ENCODE measurements at places on chromosomes 1 and 21.

DNA sequence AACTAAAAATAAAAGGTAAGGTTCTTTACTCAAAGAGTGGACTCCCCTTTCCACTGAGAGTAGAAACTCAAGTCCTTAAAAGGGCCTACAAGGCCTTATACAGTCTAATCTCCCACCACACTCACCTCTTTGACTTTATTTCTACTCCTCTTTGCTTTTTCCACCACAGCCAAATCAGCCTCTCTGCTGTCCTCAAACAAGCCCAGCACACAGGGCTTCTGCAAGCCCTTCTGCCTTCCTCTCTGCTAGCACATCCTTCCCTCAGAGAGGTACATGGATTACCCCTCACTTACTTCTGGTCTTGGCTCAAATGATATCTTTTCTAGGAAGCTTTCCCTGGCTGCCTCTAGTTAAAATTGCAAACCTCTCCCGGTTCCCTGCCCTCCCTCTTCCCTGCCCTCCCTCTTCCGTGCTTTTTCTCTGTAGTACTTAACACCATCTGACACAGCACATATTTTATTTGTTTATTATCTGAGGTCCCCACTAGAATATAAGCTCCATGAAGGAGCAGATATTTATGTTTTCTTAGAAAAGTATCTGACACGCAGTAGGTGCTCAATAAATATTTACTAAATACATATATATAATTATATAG lies 1.7 kb downstream of the LYST start:
- DNase-seq: no peak

GRCh38 chr1:5953386-5953785 lies 38.8 kb downstream of the NPHP4 start:
- no peak for DNase-seq

- no peak for DNase-seq
These were observed 100.4 kb downstream of the SPATA6 start for GRCh38 chr1:48371598-48371997.

DNA sequence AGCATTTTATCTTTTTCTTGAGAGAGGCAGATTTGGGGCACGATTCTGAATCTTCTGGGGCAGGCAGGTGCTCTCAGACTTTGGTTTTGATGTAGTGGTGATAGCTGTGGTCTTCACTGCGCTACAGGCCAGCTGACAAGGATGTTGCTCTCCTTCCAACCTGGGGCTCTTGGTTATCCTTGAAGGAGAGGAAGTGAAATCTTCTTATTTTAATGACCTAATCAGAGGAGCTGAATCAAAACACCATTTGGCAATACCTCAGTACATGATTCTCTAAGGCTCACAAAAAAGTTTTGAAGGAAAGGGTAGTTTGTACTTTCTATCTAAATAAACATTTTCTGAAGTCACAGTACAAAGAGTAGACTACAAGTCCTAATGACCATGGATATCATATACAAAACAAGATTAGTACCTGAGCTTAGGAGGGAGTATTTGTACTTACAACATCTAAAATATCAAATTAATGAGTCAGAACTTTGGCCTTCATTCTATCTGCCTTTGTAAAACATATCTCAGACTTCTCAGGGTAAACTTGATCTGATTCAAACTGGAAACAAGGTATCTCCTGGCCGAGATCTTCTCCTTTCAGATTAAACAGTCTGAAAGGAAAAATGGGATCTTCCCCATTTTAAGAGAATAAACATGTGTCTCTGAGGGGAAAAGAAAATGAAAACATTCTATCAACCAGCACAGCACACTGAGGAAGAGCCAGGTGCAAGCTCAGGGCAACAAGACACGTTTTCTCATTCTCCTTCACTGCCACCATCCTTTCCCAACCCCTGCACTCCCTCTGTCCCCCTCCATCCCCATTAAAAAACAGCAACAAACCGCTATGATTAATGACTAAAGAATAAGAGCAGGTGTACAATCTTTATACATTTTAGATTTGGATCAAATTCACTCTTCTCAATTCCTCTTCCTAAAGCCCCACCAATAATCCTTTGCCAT lies 69.2 kb downstream of the SH3GLB1 start:
- DNase-seq: no peak

DNA sequence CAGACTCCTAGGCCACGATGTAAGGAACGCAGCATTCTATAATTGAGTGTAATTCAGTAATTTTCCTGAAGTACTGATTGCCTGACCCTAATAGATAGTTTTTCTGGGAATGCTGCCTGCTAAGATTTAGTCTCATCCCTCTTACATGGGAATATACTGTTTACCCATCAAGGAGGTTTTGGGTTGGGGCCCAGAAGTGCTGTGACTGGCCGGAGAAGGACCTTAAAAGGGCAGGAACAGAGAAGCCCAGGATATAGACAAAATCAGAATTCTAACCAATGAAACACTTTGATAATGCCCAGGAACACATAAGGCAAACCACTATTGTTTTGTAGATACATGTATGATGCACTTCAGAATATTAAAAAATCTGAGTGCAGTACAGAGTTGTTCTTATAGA lies 111.6 kb downstream of the RGS2 start:
- no peak for DNase-seq

GRCh38 chr1:160400223-160400645 lies at the start of gene VANGL2:
Gene VANGL2, plus strand, starts transcription at chr1:160400564. Its CDS starts 15,274 bp downstream, at chr1:160415838.
- DNase-seq: peak; percentile 38

DNA sequence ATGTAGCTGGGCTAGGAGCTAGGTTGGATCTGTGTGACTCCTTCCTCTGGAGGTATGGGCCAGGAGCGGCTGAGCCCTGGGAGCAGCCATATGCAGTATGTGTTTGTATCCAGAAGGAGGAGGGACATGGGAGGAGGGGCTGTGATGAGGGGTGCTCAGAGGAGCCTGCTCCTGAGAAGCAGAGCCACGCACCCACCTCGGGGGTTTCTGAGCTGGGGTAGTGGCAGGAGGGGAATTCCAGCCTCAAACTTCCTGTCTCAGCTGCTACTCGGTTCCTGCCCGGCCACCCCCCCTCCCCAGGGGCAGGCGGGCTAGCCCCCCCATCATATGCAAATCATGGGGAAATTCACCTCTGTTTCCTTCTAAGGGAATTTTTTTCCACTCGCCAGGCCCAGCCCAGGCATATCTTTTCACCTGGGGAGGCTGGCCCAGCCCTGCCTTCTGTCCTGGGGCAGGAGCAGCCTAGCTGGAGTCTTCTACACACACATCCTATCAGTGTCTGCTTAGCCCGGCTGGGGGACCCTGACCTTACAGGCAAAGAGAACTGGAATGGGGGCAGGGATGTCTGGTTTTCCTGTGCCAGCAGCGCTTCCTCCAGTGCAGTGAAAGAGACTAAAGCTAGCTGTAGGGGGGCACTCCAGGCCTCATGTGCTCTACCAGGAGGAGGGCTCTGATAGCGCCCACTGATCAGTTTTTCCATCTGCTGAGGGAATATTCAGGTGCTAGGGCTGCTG lies 3.0 kb downstream of the ZC3H12A start:
- DNase-seq: peak; percentile 69

DNA sequence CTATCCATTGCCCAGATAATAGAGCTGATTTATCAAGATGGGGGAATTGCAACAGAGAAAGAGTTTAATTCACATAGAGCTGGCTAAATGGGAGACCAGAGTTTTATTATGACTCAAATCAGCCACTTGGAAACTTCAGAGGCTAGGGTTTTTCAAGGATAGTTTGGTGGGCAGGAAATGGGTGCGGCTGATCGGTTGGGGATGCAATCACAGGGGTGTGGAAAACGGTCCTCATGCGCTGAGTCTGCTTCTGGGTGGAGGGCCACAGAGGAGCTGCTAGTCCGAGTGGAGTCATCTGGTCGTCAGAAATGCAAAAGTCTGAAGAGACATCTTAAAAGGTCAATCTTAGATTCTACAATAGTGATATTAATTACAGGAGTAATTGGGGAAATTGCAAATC lies 32.0 kb upstream of the FAM89A start:
- DNase-seq: no peak

DNA sequence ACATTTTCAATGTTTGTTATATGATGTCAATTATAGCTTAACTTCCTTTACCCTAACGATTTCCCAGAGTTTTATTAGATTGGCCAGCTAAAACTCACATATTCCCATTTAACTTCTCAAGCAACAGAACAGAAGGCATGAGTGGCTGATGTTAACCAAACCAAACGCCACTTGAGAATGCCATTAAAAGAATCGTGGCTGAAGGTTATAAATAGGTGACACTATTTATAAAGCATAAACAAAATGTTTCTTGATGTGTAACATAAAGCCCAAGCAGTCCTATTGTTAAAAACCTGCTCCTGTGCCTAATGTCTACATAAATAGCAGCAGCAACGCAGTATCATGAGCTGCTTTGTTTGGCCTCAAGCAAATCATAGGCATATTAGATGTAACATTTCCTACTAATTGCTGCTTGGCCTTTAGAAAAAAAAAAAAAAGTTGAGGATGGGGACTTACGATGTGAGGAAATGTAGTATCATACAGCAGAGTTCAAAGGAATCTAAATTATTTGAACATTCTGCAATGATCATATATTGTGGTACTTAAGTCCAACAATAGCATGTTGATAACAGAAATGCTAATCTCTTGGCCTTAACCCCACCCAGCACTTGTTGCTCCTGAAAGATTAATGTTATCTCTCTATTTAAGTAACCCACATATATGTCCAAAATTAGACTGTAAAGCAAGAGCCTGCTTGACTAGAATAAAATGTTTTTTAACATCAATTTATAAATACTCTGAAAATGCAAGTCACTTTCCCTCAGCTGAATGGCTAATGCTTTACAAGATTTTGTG lies 106.0 kb downstream of the ESRRG start:
- no peak for DNase-seq

DNA sequence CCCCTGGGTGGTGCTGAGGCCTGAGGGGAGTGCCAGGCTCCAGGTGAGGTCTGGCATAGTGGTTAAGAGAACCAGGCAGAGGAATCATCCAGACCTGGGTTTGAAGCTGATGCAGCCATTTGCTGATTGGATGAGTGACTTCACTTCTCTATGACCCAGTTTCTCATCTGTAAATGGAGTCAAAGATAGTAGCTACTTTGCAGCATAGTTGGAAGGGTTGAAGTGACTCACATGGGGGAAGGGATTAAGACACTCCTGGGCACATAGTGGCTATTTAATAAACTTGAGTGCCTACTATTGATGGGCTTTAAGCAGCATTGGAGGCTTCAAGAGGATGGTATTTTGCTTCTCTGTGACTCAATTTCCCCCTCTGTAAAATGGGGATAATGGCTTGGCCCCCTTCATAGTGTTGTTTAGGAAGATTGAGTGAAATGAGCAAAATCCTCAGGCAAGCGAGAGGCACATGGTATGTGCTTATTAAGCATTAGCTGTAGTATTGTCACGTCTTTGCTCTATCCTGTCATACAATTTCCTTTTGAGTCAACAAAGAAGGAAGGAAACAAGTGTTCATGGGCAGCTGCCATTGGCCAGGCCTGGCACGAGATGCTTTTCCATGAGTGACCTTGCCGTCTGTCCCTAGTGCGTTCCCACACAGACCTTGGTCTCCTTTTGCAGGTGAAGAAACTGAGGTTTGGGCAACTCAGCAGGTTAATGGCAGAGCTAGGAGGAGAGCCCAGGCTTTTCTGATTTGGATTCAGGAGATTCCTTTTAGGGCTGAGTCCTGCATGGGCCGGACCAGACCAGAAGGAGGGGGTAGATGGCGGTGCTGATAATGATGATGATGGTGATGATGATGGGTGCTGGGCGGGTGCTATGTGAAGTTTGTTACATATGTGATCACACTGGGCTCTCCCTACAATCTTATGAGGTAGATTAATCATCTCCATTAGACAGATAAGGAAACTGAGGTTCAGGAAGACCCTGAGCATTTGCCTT lies 131.1 kb upstream of the WNT4 start:
- no peak for DNase-seq

DNA sequence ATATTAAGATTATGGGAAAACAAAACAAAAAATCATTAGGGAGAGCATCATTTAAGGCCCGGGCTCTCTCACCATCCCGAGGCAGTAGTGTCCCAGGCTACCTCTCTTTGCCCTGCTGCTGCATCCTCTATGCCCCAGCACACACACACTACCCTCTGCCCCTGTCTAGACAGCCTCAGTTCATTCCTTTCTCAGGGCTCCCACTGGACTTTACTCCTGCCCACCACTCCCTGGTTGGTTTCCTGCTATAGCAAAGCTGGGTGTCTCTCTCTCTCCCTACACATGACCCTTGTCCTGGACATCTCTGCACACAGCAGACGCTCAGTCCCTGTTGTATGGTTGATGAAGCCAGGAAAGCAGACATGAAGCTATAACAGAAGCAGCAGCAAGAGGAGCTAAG lies 30.7 kb downstream of the GNG12 start:
- DNase-seq: no peak

DNA sequence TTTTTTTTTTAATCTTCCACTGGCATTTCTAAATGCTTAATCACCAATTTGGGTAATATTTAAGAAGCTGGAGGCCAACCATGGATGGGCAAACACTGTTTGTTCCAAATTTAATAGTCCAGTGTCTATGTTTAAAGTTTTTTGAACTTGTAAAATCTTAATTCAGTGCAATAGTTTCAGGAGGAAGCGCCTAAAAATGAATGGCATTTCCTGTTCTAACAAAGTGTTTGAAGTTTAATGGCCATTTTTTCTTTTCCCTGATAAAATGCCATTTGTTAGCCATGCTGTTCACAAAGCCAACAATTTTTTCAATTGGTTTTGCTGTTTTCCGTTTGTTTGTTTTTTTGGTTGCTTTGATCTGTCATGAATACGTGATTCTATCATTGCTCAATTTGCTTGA lies 552.1 kb downstream of the LMO4 start:
- DNase-seq: no peak

DNA sequence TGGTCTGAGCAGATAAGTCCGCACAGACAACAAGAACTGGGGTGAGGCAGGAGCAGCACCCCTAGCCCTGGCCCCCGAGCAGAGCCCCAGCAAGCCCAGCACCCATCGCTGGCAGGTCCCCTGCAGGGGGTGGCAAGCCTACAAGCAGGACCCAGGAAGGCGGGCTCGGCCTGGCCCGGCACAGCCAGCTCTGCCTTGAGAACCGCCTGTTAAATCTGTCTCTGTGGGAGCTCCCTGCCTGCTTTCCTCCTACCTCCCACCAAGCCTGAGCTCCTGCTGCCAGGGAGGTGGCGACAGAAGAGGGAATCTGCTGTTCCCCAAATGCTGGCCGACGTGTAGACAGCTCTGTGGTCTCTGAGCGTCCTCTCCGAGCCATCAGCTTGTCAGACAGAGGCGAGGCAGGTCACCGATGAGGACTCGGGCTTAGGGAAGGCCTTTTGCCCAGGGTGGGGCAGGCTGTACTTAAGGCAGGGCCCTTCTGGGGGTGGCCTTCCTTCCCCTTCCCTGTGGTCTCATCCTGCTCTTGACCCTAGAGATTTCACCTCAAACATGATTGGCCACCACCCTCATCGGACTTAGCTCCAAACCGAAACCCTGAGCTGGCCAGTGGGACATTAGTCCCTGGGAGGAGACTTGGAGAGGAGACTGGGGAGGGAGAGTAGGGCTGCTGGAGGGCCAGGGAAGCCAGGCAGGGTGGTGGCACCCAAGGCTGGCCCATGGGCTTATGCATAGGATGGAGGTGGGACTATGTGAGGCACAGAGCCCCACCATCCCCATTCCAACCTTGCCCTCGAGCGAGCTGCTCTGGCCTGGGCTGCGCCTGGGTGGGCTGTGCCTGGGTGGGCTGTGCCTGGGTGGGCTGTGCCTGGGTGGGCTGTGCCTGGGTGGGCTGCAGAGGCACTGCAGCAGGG lies 7.7 kb downstream of the SELENON start:
- DNase-seq: no peak

- DNase-seq: no peak
These were observed 32.9 kb upstream of the SRP9 start for GRCh38 chr1:225744745-225745144.

- no peak for DNase-seq
These were observed 13.8 kb upstream of the SEC16B start for GRCh38 chr1:177983482-177984135.

GRCh38 chr1:10941891-10942541 lies 70.4 kb upstream of the TARDBP start:
- DNase-seq: peak; percentile 57

GRCh38 chr1:2391931-2392509 lies 379 bp downstream of the RER1 start:
- DNase-seq: no peak
